Activated CD8-positive, alpha-beta memory T cell treated with anti-CD3 and anti-CD28 coated beads, Interleukin-2, amount 10 ng/mL, durations not matched to agents 7 days and 5 days (primary cell): ENCODE measurements at places on chromosomes 2 and 18. TPM values are rescaled to one million over a fixed set of nuclear protein-coding genes. Genes with fewer than 3 reads are reported as not detected.

The FSHR gene
- total RNA-seq: not detected

The LCT gene
- 0.41 TPM for total RNA-seq

The MOB4 gene
- total RNA-seq: 24.5 TPM

The UPP2 gene
- total RNA-seq: not detected

The KIAA2012 gene
- total RNA-seq: 0.05 TPM

The PER2 gene
- 9.1 TPM for total RNA-seq

The PRSS56 gene
- not detected for total RNA-seq

The DCC gene
- total RNA-seq: not detected

The ZSWIM2 gene
- not detected for total RNA-seq

The CD28 gene
- 35.7 TPM for total RNA-seq

The ZNF892 gene
- 3.5 TPM for total RNA-seq

The IL18RAP gene
- 14.9 TPM for total RNA-seq
